ENCODE measurements at places on chromosomes 7 and 10.

GRCh38 chr10:97825020-97825760 lies 24.5 kb upstream of the GOLGA7B start:
- DNase-seq = no peak

DNA sequence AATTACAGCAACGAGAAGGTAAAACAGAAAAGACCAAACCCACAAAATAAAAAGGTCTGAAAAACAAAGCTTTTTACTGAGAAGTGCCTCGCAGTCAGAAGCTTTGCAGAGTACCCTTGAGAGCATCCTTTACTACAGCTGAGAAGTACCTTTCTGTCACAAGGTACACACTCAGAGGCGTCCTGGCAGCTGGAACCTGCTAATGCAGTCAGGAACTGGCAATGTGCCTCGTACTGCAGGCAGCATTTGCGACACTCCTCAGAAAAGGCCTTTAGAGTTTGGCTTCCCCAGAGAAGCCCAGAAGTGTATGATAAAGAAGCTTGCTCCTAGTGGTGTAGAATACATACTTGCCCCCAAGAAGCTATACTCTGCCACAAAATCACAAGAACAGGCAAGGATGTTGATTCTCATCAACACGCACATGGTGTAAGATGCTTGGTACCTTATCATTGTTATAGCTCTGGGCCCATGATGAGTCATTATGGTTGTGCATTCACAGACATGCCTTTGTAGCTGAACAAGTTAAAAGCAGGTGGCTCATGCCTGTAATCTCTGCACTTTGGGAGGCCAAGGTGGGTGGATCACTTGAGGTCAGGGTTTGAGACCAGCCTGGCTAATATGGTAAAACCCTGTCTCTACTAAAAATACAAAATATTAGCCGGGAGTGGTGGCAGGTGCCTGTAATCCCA lies 2.0 kb upstream of the GTPBP4 start:
- no peak for DNase-seq

DNA sequence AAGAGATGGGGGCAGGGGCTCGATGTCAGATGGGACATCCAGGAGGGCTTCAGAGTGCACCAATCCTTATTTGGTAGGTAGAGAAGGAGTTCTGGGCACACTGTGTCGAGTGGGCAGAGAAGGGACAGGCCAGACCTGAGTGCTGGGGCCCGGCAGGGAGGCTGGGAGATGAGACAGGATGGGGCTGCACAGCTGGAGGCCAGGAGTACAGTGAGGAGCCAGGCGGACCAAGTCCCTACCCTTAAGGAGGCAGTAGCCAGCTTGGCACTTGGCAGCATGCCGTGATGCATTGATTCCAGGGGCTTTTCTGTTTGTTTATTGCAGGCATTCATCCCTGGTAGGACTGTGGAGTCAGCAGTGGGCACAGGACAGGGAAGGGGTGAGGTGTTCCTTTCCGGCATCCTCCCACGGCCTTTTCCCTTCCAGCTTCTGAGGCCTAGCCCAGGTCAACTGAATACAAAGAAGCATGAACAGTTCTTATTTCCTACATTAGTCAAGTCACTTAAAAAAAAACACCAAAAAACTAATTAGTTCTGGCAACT lies 168.8 kb upstream of the CDCA7L start:
- no peak for DNase-seq

DNA sequence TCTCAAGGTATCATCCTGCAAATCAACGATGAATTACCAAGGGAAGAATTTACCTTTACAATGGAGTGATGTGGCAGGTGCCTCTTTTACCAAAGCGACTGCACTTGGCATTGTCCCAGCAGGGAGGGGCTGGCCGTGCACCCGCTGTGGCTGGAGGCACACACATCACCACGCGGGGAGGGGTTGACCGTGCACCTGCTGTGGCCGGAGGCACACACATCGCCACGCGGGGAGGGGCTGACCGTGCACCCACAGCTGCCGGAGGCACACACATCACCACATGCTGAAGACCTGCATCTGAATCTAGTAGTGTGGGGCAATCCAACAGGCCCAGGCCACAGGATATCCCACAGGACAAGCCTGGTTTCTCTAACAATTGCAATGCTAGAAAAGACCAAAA lies 493.5 kb downstream of the DNAJB6 start:
- DNase-seq = no peak

DNA sequence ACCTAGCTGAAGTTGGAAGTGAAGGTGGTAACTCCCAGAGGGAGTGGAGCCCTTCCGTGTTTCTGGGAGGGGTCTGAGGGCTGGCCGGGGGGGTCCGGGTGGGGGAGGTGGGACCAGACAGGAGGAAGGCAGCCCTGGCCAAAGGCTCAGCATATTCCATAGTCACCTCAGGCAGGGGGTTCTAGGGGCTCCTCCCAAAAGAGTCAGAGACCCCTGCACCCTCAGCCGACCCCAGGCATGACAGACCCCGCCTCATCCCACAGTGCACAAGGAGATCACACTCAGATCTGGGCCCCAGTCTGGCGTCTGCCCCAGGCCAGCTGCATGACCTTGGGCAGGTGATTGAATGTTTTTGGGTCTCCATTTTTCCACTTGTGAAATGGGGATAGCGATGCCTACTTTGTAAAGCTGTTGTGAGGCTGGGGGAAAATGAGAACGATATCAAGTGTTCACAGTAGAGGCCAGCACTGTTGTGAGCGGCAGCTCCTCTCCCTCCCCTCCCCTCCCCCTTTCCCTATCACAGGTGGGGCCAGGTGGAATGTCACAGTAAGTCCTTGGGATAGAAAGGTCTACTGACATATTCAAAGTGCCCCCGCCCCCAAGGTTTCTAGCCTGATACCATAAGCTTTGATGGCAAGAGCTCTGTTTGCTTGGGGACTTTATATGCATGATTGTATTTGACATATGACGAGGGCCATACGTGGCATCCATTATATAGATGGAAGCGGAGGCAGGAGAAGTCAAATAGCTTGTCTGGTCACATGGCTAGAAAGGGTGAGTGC lies 33.3 kb downstream of the DNAJB12 start:
- no peak for DNase-seq

GRCh38 chr7:94510582-94511496 lies 1.2 kb downstream of the CASD1 start:
- peak; percentile 71 for DNase-seq

GRCh38 chr10:95236068-95236903 lies 42.2 kb downstream of the ACSM6 start:
- DNase-seq = no peak
